SW480 (cell line): ENCODE measurements at places on chromosomes 2 and 18.

DNA sequence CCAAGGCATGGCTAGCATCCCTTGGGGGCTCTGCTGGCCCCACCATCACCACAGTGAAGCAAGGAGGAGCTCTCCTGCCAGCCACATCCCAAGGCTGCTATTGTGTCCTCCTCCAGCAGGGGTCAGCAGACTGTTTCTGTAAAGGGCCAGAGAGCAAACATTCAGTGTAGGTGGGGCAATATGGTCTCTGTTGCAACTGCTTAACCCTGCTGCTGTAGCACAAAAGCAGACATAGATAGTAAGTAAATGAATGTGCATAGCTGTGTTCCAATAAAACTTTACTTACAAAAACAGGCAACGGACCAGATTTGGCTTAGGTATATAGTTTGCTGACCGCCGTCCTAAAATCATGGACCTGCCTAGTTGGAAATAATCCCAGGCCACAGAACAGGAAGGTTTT is 36.4 kb upstream of the ZBTB7C start:
- DNase-seq: peak; percentile 71

DNA sequence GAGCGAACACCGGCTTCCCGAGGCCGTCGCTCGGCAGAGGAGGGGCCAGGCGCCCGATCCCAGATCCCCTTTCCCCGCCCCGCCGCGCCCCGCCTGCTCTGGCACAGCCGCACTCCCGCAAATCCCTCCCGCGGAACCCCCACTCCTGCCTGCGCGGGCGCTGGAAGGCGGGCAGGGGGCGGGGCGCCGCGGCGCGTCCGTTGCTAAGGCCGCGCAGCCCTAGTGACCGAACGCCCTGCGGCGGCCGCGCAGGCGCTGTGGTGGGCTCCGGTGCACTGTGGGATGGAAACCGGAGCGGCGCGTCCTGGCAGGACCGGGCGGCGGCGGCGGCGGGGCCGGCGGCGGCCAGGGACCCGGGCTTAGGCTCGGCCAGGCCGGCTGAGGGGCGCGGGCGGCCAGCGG is at the start of gene TRAF3IP1:
Gene TRAF3IP1, plus strand, starts transcription at position 273 of the 402 bp plus-strand sequence. CDS start 145 bp downstream, outside the sequence.
- DNase-seq: peak; percentile 85

- DNase-seq: no peak
Measured at GRCh38 chr18:55076643-55077218, 117.5 kb upstream of the CCDC68 start.

GRCh38 chr2:218893349-218894150 is 12.9 kb downstream of the WNT10A start:
- DNase-seq: peak; percentile 35

DNA sequence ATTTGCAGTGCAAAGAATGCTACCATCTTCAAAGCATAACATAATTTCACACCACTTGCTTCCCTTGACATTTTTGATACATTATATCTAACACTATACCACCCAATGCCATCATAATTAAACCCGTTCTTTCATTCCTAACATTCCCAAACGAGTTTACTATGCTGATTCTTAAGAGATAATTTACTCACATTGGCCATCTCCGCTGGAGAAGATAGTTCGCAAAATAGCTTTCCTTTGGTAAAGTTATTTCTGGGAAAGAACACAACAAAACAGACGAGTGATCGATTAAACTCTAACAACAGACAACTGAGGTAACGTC is 716 bp downstream of the MMADHC start:
- DNase-seq: no peak
